ENCODE measurements at places on chromosomes 2 and 18.

GRCh38 chr18:71036783-71037182, 747.9 kb downstream of the SOCS6 start:
- no peak for DNase-seq

DNA sequence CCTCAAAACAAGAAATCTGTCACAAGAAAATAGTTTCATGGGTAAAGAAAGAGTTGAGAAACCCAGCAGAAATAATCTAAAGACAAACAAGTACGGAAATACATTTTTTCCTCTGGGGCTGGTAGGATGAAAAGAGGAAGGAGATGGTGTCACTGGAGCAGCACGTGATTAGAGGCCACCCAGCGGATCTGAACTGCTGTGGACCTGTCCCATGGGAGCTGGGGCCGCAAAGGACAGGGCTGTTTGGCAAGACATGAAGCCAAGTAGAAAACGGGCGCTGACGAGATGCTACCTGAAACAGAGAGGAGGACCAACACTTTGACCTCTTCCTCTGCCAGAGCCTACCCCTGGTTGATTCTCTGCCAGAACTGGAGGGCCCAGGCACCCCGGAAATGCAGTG, 295.4 kb upstream of the ATP5MC3 start:
- no peak for DNase-seq

GRCh38 chr2:122764014-122764413, 1008.6 kb downstream of the TSN start:
- no peak for DNase-seq

- DNase-seq: no peak
Measured at GRCh38 chr2:219274361-219274921, 4.7 kb upstream of the DNAJB2 start.

DNA sequence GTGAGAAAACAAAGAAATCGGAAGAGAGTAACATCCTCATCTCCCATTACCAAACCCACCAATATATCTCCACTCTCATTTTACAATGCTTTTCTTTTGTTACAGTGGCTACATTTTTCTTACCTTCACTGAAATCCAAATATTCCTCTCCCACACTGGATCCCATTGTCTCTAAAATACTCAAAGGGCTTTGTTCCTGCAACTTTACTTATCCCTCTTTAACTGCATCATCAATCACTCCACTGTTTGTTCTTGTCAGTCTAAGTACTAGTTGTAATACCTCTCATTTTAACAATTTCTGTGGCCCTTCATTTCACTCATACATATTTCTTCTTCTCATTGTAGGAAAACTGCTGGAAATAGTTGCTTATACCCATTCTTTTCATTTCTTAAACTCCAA, 464.2 kb upstream of the PIK3C3 start:
- no peak for DNase-seq

DNA sequence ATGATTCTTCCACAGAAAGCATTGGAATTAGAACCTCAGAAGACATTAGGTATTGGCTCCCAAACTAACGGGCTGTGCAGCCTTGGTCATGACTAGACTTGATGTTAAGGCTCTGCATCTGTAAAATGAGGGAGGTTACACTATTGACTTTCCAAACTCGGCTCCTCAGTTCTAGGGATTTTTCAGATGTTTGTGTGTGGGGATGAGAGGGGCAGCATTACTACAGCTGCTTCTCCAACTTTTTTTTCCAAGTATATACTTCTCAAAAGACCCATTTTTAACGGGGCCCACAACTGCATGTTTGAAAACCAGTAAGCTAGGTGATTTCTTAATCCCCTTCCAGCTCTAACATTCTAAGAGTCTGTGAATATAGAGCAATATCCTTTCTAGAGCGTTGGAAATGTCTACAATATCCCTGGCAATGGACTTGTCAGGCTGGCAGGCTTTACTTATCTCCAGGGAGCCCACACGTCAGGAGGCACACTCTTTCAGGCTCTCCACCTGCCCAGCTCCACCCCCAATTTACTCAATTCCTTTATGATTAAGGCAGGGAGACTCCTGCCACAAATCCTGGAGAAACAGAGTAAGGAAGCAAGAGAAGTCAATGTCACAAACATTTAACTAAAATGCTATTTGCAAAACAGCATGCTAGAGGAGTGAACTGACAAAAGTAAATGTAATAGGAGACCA, 844 bp upstream of the MPV17 start:
- no peak for DNase-seq

- no peak for DNase-seq
Measured at GRCh38 chr2:82837588-82838304, 1621.3 kb downstream of the SUCLG1 start.

- no peak for DNase-seq
Measured at GRCh38 chr18:8957731-8958130, 144.8 kb upstream of the NDUFV2 start.

DNA sequence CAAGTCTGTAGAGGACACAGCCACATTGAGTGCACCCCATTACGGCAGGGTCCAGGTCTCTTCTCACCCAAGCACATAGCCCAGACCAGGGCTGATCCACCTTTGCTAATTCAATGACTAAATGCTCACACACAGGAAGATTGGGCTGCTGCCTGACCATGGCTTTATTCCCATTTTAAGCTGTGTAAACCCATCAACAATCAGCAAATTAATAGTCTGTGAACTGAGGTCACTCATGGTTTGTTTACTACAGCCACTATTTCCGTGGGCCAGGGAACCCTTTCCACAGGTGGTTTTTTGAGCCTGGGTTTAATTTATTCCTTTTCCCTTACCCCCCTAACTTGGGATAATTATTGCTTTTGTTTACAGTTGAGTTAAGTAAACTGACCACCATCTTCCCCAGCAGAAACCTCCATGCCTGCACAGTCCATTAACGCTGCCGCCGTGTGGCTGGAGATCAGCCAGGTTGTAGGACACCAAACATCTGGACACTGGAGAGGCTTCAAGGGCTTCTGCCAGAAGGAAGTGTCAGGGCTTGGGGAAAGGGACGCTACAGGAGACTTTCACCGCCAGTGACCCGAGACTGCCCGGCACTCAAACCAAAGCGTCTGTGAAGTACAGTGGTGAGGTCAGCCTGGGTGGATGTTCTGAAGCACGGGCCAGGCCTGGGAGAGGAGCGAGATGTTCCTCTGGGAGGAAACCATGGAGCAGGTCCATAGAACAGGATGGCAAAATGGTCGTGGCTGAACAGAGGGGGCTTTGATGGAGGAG, 282.9 kb downstream of the DYSF start:
- no peak for DNase-seq

DNA sequence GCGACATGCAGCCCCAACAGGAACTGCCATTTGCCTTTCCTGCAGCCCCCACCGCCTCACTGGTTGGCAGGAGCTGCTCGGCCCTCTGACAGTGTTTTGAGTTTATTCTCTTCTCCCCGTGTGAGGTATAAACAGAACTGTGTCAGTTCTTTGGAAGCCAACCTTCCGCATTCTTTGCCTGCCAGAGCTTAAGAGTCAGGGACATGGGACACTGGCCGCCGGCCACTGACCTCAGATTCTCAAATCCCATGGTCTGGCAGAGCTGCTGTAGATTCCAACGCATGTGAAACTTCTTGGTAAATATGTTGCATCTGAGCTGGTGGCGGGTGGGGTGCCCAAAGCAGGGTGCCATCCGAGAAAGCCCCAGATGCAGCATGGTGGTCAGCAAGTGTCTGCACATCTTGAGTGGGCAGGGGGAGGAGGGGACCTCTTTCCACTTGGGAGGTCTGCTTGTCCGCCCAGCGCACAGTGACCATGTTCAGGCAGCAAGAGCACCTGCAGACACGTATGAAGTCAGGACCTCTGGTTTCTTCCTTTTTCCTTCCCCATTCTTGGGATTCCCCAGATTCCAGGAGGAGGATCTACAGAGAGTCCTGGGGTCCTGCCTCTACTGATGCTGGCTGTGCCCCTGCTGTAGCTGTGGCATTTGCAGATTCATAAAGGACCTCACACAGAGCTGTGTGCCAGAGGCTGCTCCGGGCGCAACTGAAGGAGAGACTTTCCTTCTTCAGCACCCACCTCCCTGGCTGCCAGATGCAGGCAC, 23.8 kb downstream of the ASB18 start:
- no peak for DNase-seq

DNA sequence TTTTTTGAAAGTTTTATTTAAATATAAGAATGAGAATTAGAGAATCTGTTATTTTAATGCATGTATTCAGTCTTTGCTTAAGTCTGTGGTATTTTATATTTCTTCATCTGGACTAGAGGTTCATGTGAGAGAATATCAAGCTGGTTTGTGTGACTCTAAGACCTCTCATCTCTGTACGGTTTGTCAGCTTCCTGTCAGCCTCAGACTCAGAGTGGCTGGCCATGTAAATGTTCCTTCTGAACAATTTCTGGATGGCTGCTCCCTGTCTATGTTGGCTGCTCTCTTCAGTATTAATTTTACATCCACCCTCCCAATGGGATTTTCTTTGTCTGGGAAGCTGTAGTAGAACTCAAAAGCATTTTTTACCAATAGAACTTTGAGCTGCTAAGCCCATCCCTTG, 225.3 kb upstream of the THUMPD2 start:
- no peak for DNase-seq

- DNase-seq: no peak
Measured at GRCh38 chr2:224958873-224959272, 83.4 kb downstream of the DOCK10 start.

DNA sequence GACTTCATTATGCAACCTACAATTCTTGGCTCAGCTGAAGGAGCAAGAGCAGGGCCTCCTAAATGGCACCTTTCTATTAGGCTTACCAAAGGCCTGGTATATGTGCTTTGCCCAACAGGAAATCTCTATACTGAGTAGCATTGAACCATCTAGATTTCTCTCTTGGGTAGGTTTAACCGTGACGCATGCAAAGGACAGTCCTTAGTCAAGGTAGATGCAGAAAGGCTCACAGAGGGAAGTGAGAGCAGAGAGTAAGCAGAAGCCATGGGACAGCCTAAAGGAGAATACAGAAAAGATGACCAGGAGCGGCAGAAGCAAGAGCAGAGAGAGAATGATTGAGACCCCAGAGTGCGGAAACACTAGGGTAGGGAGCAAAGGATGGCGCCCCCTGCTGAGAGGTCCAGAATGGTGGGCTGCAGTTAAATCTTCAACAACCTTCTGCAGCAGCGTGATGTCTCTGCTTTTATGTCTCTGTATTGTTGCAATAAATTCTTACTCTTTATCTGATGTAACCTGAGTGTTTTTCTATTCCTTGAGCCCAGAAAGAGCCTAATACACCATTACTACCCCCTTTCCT, 4.7 kb upstream of the OSBPL1A start:
- DNase-seq: no peak

- no peak for DNase-seq
Measured at GRCh38 chr18:5052491-5052890, 144.6 kb downstream of the AKAIN1 start.

- DNase-seq: no peak
Measured at GRCh38 chr2:4499316-4500030, 796.1 kb downstream of the DCDC2C start.

DNA sequence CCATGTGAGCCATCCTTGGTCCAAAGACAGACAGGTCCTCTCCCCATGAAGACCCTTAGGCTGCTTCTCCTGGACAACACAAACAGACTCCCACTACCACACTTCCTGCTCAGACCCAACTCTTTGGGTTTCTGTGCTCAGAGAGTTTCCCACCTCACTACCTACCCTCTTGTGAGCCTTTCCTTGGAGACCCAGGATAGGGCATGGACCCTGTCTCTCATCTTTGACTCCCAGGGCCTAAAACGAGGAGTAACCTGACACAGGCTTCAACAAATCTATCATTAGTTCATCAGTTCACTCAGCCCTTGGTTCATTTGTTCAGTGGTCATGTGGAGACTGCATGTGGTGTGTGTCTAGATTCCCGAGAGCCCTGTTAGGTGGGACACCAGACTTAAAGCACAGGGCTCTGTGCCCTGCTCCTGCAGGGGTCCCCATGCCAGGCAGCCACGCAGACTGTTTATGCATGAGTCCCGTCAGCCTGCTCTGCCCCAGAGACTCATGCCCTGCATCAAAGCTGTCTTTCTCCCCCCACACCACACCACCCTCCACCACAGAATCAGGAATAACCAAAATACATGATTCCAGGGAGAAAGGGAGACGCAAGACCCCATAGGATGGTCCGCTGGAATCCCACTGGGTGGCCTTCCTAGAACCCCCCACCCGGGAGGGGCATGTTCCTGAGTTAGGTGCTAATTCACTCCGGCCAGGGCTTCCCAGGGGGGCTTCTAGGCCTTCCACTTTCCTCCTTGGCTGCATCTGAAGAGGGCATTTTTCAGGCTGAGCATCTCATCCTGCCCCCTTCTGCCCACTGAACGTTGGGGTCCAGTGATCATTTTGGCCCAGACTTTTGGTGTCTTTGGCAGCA, 100.2 kb upstream of the TEX51 start:
- DNase-seq: no peak

DNA sequence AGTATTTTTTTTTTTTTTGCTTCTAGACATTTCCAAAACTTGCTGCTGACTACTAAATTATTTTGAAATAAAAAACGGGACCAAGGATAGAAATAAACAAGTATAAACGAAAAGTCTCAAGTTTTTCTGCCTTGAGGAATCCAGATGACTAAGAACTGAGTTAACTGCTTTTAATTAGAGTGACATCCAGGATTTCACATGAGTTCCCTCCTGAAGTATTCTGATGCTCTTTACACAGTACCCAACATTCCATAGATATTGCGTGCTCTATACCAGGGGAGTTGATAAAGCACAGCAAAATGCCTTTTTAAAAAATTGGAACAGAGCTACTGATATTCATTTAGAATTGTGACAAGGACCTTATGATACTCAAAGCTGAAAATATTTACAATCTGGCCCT, 618.0 kb downstream of the CCDC85A start:
- no peak for DNase-seq

- DNase-seq: no peak
Measured at GRCh38 chr18:26503382-26503781, 45.0 kb downstream of the KCTD1 start.

DNA sequence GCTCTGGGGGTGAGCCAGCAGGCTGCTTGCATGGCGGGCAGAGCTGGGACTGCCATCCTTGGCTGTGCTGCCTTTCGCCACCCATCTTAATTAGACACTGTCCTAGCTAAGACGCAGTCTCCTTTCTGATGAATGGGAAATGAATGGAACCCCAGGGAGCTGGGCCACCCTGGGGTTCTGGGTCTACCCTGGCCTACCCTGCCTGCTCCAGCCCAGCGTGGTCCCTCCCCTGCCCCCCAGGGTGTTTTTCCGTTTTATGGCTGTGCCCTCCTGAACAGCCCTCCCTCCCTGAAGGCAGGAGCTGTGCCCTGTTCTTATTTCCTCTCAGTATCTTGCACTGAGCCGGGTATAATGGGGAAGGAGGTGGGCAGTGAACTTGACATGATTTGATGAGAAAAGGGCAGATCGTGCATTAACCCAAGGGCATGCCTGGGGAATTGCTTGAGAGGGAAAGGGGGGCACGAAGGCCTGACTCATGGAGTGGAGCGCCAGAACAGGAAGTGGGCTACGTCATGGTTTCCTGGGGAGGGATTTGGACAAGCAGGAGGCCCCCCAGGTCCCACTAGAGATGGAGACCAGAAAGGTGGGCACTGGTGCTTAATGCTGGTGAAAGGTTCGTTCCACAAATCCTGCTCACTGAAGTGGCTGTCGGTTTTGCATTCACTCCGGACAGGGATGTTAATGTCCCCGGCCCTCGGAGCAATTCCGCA, 165.0 kb downstream of the KLHL29 start:
- no peak for DNase-seq

GRCh38 chr2:186977433-186978045, 128.6 kb upstream of the ZSWIM2 start:
- DNase-seq: no peak

- no peak for DNase-seq
Measured at GRCh38 chr2:187266147-187266546, 181.9 kb downstream of the CALCRL start.

Data from CD4-positive, alpha-beta T cell treated with Interleukin-15 for 1 hour (primary cell).